ENCODE measurements at places on chromosomes 6 and 20.

DNA sequence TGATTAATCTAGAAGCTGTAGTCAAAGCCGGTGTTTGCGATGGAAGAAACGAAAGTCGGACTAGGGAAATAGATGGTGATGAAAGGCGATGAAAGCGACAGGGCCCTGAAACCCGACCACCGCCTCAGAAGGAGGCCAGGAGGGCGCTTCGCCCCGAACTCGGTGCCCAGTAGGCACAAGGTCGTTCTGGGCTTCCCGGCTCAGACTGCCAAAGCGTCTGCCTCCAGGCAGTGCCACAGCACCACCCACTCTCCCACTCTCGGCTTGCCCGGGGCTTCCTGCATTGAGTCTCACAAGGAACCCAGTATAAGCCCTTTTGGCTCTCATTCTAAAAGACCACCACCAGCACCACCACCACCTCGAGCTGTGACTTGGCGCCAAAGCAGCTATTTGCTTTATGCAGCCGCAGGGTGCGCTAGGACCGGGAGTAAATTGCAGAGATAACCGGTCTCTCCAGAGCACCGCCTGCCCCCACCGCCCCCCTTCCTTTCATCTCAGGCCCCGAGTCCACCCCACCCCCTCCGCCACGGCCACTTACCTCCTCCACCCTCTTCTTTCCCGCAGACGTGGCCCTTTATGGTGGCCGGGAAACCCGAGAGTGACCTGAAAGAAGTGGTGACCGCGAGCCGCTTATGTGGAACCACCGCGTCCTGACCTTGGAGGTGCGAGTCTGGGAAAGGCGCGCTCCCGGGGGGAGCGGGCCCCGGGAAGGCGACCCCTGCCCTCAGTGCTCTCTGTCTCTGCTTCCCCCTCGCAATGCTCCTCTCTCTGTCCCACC is 2.4 kb downstream of the TCF21 start:
- no peak for DNase-seq

DNA sequence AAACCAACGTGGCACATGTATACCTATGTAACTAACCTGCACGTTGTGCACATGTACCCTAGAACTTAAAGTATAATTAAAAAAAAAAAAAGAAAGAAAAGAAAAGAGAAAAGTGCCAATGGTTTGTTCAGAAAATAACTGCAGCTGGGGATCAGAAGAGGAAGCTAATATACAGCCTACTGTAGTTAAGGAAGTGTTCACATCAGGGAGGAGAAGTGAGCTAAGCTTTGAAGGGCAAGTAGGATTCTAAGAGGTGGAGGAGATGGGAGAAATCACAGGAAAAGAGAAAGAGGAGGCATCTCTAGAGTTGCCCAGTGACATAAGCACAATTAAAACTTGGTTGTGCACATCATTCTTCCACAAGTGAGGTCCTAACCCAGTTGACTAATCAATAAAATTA is 214.4 kb upstream of the DTNBP1 start:
- no peak for DNase-seq

GRCh38 chr6:34544776-34545471 is 11.2 kb downstream of the SPDEF start:
- DNase-seq = no peak

GRCh38 chr6:150297327-150298029 is 71.3 kb upstream of the IYD start:
- no peak for DNase-seq

DNA sequence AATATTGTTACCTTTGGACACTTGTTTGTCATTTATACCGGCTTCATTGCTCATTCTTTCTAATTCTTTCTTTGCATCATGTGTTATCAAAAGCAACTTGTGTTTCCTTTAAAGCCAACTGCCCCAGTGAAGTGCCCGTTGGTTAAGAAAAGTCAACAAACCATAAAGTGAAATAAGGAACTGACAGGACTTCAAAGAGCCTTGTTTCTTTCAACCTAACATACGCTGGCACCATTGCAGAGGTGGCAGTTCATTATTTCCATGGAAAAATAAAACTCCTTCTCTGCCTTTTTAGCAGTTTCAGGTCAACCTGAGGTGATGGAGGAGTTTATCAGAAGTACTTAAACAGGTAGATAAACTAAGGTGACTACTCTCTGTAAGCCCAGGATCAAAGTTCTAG is 28.8 kb downstream of the FERMT1 start:
- DNase-seq = no peak

GRCh38 chr6:151763938-151764680 is 43.4 kb upstream of the ESR1 start:
- DNase-seq = no peak

Data from NCI-H2081 treated with DMSO at 0.1 percent for 48 hours (cell line).